ENCODE measurements at places on chromosomes 2 and 18.

DNA sequence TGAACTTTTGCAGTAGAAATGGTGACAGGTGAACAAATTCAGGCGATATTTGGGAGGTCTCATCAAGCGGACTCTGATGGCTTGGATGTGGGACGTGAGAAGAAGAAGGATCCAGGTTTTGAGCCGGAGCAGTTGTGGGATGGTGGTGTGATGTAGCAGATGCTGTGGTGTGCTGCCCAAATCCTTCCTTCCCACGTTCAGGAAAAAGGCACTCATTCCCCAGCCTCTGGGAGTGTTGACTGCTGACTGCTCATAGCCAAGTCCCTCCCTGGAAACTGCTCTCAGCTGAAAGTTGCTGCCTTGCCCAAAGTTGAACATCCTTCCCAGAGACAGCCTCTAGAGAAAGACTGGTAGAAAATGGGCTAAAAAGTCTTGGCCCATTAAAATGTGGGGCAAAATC lies 890.3 kb upstream of the ACVR2A start:
- no peak for DNase-seq

DNA sequence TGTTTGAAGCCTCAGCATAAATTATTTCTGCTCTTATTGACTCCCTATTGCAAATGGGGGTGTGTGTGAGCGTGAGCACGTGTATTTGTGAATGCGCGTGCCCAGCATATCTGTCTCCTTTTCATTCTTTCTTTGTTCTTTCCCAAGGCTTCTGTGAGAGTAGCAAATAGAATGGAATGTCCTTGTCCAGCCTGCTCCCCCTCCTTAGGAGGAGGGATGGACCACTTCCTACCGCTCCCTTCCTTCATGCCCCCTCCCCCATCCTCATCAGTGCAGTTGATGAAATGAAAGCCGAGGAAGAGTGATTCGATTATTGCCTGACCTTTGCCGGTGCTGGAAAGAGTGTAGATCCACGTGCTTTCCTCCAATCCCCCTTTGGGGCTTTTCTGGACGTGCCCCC lies 102.0 kb downstream of the CPO start:
- no peak for DNase-seq

- DNase-seq = no peak
These were observed 40.5 kb upstream of the PAPOLG start for GRCh38 chr2:60715561-60715960.

- no peak for DNase-seq
These were observed 4.3 kb downstream of the IGFBP5 start for GRCh38 chr2:216690853-216691741.

DNA sequence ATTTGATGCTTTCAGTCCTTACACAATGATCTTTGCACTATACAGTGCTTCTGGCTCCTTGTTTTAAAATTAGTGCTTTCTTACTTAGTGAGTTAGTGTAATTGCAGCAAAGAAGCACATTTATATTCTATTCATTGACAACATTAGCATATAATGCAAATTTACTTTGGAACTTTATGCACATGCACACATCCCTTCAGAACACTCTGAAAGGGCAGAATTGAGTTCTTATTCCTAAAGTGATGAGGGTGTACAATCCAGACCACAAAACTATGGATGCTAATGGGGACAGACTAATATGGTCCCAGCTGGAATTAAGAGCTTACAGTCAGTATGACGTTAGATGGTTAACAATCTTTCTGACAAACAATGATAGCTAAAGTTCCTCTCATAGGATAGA lies 127.1 kb downstream of the RBMS1 start:
- no peak for DNase-seq

DNA sequence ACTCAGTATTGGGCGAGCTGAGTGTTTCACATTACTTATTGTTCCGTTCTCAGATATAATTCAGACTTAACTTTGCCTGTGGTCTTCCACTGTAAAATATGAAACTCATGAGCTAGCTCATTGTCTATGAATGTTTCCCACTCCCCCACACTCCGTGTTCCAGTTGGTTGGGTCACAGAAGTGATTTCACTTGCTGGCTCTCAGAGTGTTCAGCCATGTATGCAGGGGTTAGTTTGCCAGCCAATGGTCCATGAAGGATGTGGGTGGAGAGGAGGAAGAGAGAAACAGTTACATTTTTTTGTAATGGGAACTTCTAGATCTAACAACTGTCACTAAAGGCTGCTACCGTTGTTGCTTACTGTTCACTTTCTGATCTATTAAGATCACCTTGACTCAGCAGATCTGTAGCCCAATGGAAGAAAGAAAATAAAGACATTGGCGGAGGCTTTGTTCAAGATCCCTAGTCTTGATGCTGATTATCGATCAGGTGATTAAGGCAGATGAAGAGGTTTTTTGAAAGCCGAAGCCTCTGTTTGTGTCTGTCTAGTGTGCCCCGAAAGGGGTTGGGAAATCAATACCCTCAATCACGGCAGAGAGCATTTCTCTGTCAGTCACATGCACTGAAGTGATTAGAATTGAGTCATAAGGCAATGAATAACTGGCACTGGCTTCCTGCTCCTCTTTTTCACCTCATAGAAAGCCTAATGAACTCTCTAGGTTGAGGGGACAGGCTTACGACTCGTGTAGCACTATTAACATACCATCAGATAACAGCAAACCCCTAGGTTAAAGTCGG lies 279.7 kb upstream of the FIGN start:
- DNase-seq = no peak

DNA sequence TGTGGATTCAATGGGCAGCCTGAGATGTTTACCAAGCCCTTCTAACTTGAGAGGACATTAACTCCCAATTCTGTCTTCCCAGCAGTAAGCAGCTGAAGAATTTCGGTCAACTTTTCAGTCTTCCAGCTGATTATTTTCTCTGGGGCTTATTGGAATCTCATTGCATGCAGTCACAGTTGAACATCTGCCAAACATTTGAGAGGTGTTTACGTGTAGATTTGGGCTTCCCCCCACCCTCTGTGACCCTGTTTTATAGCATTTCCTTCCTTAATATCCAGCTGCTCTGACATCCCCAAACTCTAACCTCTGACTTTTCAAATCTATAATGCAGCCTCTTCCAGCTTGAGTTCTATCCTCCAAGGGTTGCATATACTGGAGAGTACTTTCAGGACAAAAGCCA lies 16.5 kb upstream of the VIT start:
- no peak for DNase-seq

GRCh38 chr2:79041032-79041448 lies 15.5 kb downstream of the REG3G start:
- no peak for DNase-seq

- DNase-seq = peak; percentile 23
These were observed 48.4 kb downstream of the GTF3C3 start for GRCh38 chr2:196750977-196751631.

DNA sequence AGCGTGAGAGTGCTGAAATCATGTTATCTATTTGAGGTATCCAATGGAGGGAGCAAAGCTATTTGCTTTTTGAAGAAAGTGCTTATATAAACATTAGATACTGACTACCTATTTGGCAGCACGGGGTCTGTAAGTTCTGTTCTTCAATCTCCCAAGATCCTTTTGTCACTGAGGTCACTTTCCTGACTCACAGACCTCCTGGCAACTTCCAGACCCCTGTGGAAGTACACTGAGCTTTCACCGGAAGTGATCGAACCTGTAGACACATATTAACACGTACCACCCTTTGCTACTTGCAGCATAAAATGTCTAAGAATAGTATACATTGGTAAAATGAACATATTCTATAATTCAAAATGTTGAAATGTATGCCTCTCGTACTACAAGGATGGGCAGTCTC lies 452.6 kb upstream of the ST6GAL2 start:
- DNase-seq = no peak

DNA sequence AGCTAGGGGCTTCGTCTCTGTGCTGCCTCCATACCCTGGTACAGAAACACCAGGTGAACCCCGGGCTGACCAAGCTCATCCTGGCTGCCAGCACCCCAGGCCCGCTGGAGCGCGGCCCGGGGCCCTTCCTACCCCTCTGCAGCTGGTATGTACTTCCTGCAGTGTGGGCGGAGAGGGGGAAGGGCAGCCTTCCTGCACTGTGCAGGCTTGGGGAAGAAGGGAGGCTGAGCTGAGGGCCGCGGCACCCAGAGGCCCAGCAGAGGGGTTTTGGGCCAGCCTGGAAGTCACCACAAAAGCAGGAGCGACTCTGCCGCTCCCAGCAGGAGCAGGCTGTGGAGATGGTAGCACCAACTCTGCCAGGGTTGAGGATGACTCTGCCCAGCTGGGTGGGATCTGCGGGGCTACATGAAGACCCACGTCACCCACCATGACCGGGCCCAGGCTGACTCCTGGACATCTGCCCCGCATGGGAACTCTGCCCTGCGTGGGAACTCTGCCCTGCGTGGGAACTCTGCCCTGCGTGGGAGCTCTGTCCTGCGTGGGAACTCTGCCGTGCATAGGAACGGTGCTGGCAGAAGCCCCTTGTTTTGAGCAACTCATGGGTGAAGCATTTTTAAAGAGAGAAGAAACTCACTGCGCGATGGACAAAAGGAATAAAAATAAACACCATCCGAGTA lies 273.3 kb downstream of the NDUFA10 start:
- DNase-seq = no peak

DNA sequence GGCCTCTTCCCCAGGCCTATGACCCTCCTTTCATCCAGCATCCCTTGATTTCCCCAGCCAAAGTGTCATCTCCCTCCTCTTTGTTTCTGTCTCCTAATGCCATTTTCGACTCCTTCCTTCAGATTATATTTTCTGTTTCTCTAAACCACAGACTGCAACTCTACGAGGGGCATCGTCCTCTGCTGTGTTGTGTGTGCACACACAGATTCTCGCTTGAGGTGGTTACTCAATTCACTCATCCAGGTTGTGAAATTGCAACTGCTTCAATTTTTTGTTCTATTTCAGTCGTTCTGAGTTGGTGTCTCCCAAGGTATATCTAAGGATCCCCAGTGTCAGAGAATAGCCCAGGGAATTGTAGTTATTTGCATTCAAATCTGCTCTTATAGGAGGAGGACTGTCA lies 113.5 kb upstream of the NDUFV2 start:
- DNase-seq = no peak

DNA sequence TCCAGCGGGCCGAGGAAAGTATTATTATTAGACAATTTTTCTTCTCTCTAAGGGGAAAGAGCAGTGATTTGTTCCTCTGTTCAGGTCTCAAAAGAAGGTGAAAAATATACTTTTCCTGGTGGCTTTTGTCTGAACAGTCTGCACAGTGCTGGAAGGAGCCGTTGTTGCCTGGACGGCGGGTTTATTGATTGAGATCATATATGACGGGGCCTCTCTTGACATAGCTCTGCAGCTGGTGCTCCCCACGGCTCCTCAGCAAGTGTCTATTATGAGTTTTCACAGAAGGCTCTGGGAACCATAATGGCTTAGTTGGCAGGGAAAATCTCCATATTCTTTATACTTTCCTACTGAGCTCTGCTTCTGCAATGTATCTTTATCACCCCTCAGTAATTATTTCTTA lies 42.9 kb downstream of the FSHR start:
- no peak for DNase-seq

- DNase-seq = no peak
These were observed 71.0 kb downstream of the ARL4C start for GRCh38 chr2:234425639-234426603.

DNA sequence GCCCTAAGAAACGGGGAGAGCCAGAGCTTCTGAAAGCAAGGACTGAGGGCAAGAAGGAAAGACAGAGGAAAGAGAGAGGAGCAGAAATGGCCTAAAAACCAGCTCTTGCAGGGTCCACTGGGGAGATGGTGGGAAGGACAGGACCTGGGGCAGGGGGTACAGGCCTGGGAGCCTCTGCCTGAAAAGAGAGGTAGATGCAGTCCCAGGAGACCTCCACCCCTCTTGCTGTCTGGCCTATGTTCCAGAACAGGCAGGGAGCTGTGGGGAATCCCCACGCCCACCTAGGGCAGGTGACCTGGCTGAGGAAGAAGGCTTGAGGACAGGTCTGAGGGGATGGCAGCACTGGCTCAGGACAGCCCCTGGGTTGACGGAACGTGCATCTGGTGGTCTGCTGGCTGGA lies 4.6 kb downstream of the CAPN13 start:
- DNase-seq = no peak
